CD4-positive, alpha-beta T cell treated with Interleukin-4 for 4 hours (primary cell): ENCODE measurements at places on chromosomes 1 and 21.

- no peak for DNase-seq
Measured at GRCh38 chr1:58829866-58830265, 46.0 kb upstream of the JUN start.

DNA sequence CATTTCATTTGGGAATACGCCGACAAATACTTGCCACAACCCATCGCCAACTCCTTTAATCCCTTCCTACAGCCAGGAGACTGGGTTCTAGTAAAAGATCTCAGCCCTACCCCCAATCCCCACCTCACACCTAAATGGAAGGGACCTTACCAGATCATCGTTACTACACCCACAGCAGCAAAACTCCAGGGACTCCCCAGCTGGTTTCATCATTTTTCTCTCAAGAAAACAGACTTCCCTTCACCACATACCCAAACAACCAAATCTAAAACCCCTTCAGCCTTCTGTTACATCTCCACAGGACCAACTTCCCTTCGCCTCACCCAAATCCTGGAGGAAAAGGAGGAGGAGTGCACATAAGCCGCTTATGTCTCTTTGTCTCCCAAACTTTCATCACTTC lies 23.7 kb upstream of the SLC2A5 start:
- DNase-seq = no peak

GRCh38 chr1:10838541-10838940 lies 42.1 kb upstream of the CASZ1 start:
- no peak for DNase-seq

DNA sequence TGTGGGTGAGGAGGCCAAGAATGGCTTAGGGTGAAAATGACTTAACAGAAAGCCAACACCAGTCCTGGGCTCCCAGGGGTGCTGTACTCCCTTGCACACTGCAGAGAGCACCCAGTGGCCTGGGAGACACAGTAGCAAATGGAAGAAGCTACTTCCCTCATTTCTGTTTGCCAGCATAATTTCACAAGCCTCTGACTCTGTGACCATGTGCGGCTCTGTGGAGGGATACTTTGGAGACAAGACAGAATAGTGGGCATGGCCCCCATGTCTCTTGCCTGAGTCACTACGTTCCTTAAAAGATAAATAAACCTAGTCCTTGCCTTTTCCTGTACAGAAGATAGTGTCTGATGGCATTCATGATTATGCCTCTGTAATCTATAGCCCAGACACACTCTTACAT lies 38.1 kb downstream of the TRIM62 start:
- DNase-seq = no peak

- DNase-seq = no peak
Measured at GRCh38 chr21:40754466-40754865, 92.5 kb downstream of the DSCAM start.

DNA sequence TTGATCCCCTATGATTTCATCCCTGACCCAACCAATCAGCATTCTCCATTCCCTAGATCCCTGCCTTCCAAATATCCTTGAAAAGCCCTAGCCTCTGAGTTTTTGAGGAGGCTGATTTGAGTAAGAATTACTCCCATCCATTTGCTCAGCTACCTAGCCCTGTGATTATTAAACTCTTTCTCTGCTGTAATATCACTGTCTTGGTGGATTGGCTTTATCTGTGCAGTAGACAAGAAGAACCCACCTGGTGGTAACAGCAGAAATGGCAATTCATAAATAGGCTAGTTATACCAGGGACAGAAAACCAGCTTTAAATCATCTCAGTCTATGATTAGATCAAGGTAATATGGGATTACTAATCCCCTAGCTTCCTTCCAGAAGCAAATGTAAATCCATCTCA lies 13.0 kb downstream of the IL20 start:
- no peak for DNase-seq

DNA sequence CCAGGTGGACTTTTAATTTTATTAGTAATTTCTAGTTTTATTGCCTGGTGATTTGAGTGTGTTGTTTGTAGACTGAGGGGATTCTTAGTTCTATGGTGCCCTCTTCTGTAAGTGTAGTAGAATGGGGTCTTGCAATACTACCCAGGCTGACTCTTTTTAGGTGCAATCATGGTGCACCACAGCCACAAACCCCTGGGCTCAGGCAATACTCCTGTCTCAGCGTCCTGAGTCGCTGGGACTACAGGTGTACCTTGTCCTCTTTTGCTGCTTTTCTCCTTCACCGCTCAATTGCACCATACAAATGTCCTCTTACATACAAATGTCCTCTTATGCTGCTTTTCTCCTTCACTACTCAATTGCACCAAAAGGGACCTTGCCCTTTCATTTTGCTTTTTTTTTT lies 43.1 kb downstream of the SCP2 start:
- DNase-seq = no peak

- DNase-seq = no peak
Measured at GRCh38 chr21:18382141-18382540, 21.4 kb downstream of the TMPRSS15 start.

DNA sequence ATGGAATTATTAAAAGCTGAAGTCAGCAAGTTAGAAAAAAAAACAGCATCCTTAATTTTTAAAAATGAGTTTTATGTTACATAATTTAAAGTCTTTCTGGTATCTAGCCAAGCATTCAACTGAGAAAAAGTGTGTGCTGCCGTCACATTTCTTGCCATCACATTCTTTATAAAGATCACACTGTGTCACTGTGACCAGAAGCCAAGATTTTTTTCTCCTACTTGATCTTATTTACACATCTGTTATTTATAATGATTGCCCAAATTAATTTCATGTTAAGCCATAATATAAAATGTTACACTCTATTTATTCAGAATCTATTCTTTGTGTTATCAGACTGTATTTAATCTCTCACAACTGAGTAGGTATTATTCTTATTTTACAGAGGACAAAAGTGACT lies 1603.7 kb downstream of the PLA2G4A start:
- DNase-seq = no peak
